ENCODE measurements at places on chromosomes 7 and 10.

DNA sequence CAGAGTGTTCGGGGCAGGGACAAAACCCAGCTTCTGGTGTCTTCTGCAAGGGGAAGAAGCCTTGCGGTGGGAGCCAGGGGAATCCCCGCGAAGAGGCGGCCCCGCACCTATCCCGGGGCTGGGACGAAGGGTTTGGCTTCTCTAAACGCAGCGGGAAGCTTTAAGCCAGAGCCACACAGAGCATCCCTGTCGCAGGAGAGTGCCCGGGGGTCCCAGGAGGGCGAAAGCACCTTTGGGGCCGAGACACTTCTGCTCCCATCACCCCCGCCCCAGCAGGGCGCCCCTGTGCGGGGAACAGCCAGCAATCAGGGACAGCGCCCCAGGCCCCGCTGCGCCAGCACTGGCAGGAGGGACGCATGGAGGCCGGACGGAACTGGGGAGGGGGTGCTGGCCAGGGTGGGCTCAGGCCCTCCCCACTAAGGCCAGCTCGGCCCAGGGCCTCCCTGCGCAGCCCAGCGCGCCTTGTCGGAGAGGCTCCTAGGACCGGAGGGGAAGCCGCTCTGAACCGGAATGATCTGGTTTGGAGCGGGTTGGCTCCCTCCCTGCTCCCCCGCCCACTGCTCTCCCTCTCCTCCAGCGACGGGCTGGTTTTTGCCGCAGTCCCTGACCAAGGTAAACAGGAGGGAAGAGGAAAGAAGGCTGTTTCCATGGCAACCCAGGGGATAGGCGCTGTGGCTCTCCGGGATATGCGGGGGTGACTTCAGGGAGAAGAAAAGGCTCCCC, 63.9 kb downstream of the TMEM209 start:
- peak; percentile 32 for DNase-seq

DNA sequence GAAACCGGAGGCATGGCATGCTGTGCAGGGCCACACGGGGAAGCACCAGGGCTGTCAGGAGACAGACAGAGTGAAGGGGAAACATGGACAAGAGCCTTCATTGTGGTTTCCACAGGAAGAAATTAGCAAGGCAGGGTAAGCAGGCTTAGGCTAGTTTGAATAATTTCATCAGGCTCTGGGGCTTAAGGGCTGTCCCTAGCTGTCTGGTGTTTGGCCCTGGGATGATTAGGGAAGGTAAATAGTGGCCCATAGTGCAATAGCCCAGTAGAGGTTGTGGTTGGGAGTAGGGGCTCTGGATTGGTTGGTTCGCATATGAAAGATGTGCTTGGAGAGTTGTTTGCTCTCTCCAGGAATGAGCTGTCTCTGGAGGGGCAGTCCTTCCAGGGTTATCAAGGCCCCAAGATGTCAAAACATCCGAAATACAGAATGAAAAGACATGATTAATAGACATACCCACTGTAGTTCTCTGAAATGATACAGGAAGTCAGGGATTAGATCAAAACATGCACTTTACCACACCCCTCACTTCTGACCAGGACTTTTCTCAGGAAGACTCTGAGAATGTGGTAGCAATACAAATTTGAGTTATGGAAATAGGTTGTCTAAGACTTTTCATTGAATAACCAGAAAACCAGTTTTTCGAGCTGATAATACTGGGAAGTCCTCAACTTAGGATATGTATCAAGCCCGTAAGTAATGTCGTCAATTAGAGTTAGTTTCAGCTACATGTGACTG, 224.9 kb upstream of the NFE2L3 start:
- no peak for DNase-seq

GRCh38 chr7:138025215-138026186, 23.6 kb upstream of the CREB3L2 start:
- no peak for DNase-seq

- no peak for DNase-seq
Measured at GRCh38 chr10:76301211-76301610, 869.8 kb downstream of the LRMDA start.

DNA sequence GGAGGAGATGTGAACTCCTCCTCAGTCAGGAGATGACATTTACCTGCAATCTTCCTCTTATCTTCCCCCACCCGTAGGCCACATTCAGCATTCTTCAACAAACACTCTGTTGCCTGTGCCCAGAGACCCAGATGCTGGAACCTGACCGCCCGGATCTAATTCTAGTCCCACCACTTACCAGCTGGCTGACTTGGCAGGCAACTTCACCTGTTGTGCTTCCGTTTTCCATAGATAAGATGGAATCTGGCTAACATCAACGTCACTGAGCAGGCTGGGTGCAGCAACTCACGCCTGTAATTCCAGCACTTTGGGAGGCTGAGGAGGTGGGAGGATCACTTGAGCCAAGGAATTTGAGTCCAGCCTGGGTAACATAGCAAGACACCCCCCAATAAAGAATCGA, 21.3 kb upstream of the FXYD4 start:
- DNase-seq, result no peak

DNA sequence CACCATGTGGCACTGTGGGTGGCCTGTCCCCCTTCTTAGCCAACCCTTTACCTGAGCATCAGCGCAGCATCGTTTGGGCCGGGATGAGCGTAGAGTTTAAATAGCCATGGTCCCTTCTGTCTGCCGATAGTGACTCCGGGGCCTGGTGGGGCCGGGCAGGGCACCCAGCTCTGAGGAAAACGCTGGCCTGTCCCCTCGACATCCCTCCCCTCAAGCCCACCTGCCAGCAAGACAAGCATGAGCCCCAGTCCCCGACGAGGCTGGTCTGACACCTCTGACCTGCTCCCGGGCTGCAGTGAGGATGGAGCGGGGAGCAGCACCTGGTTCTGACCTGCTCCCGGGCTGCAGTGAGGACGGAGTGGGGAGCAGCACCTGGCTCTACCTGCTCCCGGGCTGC, 31.1 kb upstream of the CNPY1 start:
- no peak for DNase-seq

DNA sequence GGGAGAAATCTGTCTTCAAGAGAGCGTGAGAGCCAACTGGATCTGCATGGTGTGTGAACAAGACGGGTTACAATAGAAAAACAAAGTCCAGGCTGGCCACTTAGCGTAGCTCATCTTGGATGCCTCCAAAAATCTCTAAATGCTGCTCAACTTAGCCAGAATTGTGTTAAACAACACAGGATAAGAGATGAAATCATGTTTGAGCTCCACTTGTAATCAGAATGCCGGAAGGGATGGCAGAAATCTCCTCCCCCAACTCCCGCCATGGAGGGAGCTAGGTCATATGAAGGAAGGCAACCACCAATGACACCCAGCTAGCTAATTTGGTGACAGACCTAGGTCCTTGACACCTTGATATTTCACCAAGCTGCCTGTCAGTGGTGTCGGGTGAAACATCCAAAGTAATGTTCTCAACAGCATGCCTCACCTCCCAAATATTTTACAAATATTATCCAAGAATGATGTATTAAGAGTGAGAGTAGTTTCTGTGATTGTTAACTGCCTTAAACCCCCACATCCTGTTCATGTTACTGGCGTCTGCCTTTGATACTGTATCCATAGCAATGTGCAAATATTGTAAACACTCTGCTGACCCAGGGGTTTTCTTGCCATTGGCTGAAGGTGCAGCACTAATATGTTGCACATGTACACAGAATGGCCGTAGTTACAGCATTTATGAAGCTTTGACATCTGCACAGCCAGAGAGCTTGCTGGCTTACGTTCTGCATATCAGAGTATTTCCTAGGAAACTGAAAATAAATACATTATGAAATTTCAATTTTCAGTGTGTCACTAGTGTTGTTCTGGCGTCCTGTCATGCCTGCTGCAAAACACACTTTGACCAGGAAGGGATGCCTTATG, 25.8 kb downstream of the TMEM254 start:
- peak; percentile 28 for DNase-seq

DNA sequence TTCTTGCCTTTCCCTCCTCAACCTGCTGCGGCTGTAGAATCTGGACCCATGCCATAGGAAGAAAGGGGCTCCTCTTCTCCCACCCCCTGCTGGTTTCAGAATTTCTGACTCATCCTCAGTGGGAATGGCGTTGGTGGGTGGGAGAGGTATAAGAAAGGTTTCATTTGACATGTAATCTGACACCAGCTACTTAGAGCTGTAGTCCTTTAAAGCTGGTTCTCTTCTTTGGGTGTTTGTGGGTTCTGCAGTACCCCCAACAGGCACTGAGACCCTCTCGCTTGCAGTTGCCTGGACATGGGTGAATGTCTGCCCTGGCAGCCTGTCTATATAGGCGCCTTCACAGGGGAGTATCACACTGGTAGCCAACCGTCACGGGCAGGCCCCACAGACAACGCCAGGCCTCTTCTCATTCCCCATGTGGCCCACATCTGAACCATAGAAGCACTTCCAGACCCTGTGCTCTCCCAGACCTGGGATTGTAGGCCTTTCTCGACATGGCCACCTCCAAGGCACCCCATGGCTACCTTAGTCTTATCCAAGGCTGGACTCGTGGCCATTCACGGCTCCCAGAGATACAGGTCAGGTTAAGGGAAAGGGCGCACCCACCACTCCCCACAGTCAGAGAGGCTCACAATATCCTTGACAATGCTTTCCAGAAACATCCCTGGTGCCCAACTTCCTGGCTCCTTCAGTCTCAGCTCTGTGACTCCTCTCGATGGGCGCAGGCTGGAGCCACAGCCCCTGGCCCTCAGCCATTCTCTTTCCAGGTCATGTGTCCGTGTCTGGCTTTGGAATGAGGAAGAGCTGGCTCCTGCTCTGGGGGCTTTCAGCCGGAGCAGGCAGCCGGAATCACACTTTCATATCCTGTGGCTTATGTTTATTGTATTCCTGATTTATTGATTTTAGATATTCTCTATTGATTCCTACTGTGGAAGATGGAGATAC, 17.5 kb downstream of the ZNF862 start:
- no peak for DNase-seq

GRCh38 chr7:79982141-79982770, 152.4 kb upstream of the GNAI1 start:
- no peak for DNase-seq

- no peak for DNase-seq
Measured at GRCh38 chr10:77944519-77944918, 18.0 kb upstream of the DLG5 start.

DNA sequence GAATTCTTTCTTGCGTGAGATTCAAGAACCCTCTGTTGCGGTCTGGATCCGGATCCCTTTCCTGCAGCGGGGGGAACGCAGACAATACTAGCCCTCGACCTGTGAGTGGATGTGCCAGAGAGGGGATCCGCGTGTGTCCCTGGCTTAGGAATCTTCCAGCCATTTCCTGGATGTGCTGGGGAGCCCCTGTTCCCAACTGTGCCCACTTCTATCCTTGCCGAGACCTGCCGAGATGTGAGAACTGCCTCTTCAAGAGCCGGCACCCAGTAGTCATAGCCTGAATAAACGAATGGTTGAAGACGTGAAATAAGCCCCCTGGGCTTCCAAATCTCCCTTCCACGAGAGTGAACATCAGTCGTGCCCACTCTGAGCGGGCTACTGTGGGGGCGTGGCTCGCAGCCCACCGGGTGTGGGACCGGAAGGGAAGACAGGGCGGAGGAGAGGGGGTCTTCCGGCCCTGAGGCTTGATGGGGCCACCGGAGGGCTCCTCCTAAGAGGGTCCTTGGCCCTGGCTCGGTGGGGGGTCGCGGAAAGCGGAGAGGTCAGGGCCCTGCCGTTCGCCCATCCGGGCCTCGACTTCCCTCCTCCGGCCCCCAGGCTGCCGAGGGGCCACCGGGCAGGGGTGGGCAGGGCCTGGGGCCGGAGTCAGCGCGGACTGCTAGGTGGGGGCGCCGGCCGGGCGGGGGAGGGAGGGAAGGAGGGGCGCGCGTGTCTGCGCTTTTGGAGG, 1.3 kb upstream of the CCDC136 start:
- DNase-seq, result no peak

GRCh38 chr10:76124280-76124679, 692.9 kb downstream of the LRMDA start:
- DNase-seq, result no peak

- DNase-seq, result no peak
Measured at GRCh38 chr10:660413-660969, 29.0 kb downstream of the DIP2C start.

DNA sequence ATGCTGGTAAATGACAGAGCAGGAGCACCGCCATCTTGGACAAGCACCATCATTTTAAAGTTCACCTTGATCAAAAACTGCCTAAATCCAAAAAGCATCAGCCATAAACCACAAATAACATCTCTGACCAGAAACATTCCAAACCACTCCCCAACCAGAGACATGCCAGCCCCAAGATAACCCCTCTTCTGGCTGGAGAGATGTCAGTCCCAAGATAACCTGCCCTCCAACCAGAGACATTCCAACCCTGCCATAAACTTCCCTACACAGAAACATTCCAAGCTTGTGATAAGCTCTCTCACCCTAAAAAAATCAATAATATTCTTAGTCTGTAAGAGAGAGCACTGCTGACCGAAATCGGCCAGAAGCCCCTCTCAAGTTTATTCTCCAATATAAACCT, 659.3 kb downstream of the XPNPEP1 start:
- DNase-seq, result no peak

- DNase-seq, result no peak
Measured at GRCh38 chr7:20282959-20283358, 47.7 kb upstream of the ITGB8 start.

GRCh38 chr7:139711991-139712743, 65.6 kb downstream of the HIPK2 start:
- no peak for DNase-seq

- no peak for DNase-seq
Measured at GRCh38 chr7:50309721-50310120, 5.2 kb downstream of the IKZF1 start.

DNA sequence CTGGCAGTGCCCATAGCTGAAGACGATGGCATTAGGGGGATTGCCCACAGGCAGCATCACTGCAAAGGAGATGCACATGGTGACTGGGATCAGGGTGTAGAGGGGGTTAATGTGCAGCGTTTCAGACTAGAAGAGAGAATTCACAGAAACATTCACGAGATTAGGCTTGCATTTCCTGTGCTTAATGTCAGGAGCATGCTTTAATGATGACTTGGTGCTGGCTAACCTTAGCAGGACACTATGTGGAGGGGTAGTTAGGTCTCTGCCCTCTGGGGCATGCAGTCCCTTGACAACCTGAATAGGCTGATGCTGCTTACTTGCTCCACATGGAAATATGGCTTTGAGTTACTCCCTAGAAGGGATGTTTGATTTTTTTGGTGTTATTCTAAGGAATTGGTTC, 21.8 kb downstream of the STMP1 start:
- no peak for DNase-seq

GRCh38 chr10:28111712-28112111, 112.8 kb upstream of the ODAD2 start:
- DNase-seq, result no peak

- no peak for DNase-seq
Measured at GRCh38 chr10:118369641-118370205, 27.6 kb upstream of the FAM204A start.

DNA sequence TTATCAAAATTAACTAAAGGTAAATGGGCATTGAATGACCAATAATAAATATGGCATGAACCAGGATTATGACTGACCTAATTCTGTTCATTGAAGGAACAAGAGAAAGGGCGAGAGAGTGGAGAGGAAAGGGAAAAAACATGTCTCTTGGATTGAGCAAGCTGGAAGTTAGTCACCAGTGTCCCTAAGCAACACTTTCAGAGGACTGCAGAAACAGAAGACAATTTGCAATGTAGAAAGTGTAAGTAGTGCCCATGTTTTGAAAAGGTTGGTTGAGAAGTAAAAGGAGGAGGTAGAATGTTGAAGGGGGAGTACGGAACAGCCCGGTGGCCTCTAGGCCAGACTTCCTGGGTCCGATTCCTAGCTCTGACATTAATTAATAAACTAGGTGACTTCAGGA, 94.6 kb downstream of the FAS start:
- no peak for DNase-seq
